Esophagus squamous epithelium (tissue), 5 donors: ENCODE measurements at places on chromosomes 6 and 20.

- no peaks in the 10 kb centered on the region for H3K27me3 ChIP-seq
- no peak for DNase-seq
- no peak overlapping the region for H3K4me3 ChIP-seq
- H3K36me3 ChIP-seq, result no peaks in the 10 kb centered on the region
- no peak overlapping the region for H3K27ac ChIP-seq
These were observed 50.8 kb upstream of the ADGRF5 start for GRCh38 chr6:46972531-46972930.

- DNase-seq, result peak; percentile 14
- peak within 1 kb of the TSS; percentile 33 for H3K4me3 ChIP-seq
- H3K4me1 ChIP-seq, result peaks cover 11% of the 10 kb centered on the region
- H3K27me3 ChIP-seq, result no peaks in the 10 kb centered on the region
- no peaks in the 10 kb centered on the region for H3K36me3 ChIP-seq
These were observed at the start of gene MYBL2 for GRCh38 chr20:43666376-43667328. Gene MYBL2, plus strand, starts transcription at chr20:43667114. Its CDS starts 170 bp downstream, at chr20:43667284.

GRCh38 chr20:36308986-36309385, 2.8 kb downstream of the DLGAP4 start:
- H3K27ac ChIP-seq, result no peak overlapping the region
- DNase-seq, result no peak
- peaks cover 19% of the 10 kb centered on the region for H3K4me1 ChIP-seq
- no peak overlapping the region for H3K4me3 ChIP-seq

DNA sequence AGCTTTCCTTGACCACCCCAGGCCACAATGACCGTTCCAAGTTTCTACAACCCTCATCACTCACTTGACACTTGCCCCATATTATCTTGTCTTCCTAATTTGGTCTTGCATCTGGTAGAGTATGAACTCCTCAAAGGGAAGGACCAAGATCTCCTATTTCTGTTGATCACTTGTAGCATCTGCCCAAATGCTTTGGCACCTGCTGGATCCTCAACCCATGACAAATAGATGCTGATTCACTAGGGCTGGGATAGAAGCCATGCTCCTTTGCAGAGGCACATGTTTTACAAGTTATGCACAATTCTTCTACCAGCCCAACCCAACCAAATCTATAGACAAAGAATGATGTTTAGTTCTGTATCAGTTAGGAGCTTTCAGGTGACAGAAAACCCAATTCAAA, 110.7 kb downstream of the UNC5CL start:
- H3K27me3 ChIP-seq, result no peaks in the 10 kb centered on the region
- H3K36me3 ChIP-seq, result no peaks in the 10 kb centered on the region
- H3K27ac ChIP-seq, result no peak overlapping the region
- H3K4me1 ChIP-seq, result no peaks in the 10 kb centered on the region
- DNase-seq, result no peak
- no peak overlapping the region for H3K4me3 ChIP-seq

DNA sequence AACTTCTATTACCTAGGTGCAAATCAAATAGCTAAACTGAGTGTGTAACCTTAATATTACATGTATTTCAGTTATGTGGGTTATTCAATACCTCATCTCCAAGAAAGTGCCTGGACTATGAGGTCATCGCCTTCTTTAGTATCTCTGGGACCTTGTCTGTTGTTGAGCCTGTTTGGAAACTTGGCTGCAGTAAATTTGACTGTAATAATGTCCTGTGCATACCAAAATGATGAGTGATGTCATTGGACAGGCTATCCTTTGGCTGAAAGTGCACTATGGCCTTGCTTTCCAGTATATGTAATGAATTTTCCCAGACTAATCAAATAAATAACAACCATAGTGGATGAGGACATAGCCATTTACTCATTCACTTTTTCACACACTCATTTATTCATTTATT, 455.1 kb downstream of the ADGRB3 start:
- H3K36me3 ChIP-seq, result no peaks in the 10 kb centered on the region
- no peak overlapping the region for H3K27ac ChIP-seq
- no peaks in the 10 kb centered on the region for H3K27me3 ChIP-seq

GRCh38 chr6:162538643-162539064, 188.9 kb downstream of the PRKN start:
- no peaks in the 10 kb centered on the region for H3K36me3 ChIP-seq
- no peak overlapping the region for H3K4me3 ChIP-seq
- no peaks in the 10 kb centered on the region for H3K27me3 ChIP-seq
- no peak overlapping the region for H3K27ac ChIP-seq

GRCh38 chr6:47134476-47135189, 92.5 kb upstream of the ADGRF1 start:
- no peaks in the 10 kb centered on the region for H3K36me3 ChIP-seq
- H3K27me3 ChIP-seq, result no peaks in the 10 kb centered on the region
- no peak for DNase-seq
- H3K4me3 ChIP-seq, result no peak overlapping the region
- H3K27ac ChIP-seq, result peak overlapping the region; percentile 76

- DNase-seq, result no peak
- no peak overlapping the region for H3K4me3 ChIP-seq
- H3K27me3 ChIP-seq, result peaks cover 5% of the 10 kb centered on the region
- H3K4me1 ChIP-seq, result peaks cover 33% of the 10 kb centered on the region
- no peaks in the 10 kb centered on the region for H3K36me3 ChIP-seq
- no peak overlapping the region for H3K27ac ChIP-seq
These were observed 3.7 kb upstream of the SIRPA start for GRCh38 chr20:1891263-1892118.

GRCh38 chr20:50405235-50405914, 104.8 kb upstream of the PTPN1 start:
- no peaks in the 10 kb centered on the region for H3K36me3 ChIP-seq
- H3K27me3 ChIP-seq, result no peaks in the 10 kb centered on the region
- DNase-seq, result no peak
- H3K4me1 ChIP-seq, result peaks cover 20% of the 10 kb centered on the region

DNA sequence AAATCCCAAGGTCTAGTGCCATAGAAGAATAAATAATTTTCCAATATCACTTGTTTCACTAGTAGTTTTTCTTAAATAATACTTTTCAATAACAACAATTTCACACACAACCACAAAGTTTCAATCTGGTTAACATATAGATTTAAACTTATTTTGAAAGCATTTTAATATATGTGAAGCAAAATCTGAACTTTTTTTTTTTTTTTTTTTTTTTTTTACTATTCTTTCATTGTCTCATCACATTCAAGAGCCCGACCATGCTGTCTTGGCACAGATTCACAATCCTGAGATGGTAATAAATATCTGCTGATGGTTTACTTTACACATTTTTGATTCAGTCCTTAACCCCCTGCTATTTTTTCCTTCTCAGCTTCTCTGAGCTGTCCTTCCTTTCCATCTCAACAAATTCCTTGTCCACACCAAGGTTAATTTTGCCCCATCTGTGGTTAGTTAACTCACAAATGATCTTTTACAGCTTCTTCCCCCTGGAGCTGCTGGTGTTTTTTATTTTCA, 262.8 kb downstream of the TMEM242 start:
- DNase-seq, result no peak
- peaks cover 8% of the 10 kb centered on the region for H3K36me3 ChIP-seq
- H3K27me3 ChIP-seq, result no peaks in the 10 kb centered on the region
- no peak overlapping the region for H3K27ac ChIP-seq
- no peak overlapping the region for H3K4me3 ChIP-seq

DNA sequence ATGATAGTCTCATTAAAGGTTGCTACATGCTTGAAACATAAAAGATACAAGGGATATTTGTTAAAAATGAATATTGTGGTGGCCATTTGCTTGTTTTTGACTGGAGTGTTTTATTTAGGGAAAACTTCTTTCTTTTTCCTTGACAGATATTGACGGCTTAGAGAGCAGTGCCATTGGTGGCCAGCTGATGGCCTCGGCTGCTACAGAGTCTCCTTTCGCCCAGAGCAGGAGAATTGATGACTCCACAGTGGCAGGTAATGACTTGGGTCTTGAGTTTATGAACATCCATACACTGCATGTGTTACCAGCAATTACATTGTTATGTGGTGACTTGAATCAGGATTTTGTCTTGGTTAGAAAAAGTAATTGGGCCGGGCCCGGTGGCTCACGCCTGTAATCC, 67.5 kb upstream of the PBOV1 start:
- no peaks in the 10 kb centered on the region for H3K36me3 ChIP-seq
- H3K4me3 ChIP-seq, result no peak overlapping the region
- no peak for DNase-seq

GRCh38 chr6:4472969-4473642, 303.1 kb upstream of the CDYL start:
- no peak overlapping the region for H3K27ac ChIP-seq
- DNase-seq, result no peak
- no peak overlapping the region for H3K4me3 ChIP-seq
- no peaks in the 10 kb centered on the region for H3K4me1 ChIP-seq
- H3K27me3 ChIP-seq, result no peaks in the 10 kb centered on the region

- no peak for DNase-seq
- H3K27ac ChIP-seq, result no peak overlapping the region
- peaks cover 10% of the 10 kb centered on the region for H3K4me1 ChIP-seq
- H3K27me3 ChIP-seq, result no peaks in the 10 kb centered on the region
These were observed 3.1 kb upstream of the TLDC2 start for GRCh38 chr20:36872852-36873251.

GRCh38 chr6:147371325-147371724, 137.2 kb upstream of the SAMD5 start:
- peaks cover 30% of the 10 kb centered on the region for H3K36me3 ChIP-seq
- no peaks in the 10 kb centered on the region for H3K4me1 ChIP-seq
- H3K27me3 ChIP-seq, result no peaks in the 10 kb centered on the region
- H3K27ac ChIP-seq, result no peak overlapping the region
- no peak for DNase-seq
- no peak overlapping the region for H3K4me3 ChIP-seq

DNA sequence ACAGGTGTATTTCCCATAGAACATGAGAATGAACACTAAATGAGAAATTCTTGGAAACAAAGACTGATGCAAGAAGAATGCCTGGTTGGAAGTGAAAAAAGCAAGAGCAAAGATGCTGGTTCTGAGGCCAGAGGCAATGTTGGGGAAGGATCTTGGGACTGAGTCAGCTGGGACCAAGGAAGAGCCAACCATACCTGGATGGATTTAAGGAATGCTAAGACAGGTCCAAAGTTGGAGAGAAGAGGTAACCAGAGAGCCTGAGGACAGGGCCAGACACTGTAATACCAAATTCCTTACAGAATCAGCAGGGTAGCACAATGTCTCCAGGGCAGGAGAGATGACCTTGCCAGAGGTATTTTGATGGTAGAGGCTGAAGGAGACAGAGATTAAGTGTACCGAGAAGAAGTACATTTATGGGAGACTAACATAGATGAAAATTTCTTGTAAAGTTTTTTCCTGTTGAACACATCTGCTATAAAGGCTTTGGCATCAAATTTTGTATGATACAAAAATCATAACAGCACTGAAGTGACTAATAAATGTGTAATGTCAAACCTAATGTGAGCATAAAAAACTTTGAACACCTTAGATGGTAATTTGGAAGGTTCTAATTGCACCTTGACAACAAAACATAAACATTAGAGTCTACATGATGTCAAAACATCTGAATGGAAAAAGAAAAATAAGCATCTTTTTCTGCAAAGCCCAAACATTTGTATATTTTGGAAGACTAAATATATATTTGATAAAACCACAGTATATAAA, 221.7 kb upstream of the MARCKS start:
- H3K4me3 ChIP-seq, result no peak overlapping the region
- H3K27me3 ChIP-seq, result no peaks in the 10 kb centered on the region
- H3K36me3 ChIP-seq, result no peaks in the 10 kb centered on the region
- DNase-seq, result no peak
- H3K27ac ChIP-seq, result peak overlapping the region; percentile 66

- no peaks in the 10 kb centered on the region for H3K36me3 ChIP-seq
- DNase-seq, result no peak
- H3K27me3 ChIP-seq, result no peaks in the 10 kb centered on the region
- no peaks in the 10 kb centered on the region for H3K4me1 ChIP-seq
These were observed 162.0 kb downstream of the BTBD9 start for GRCh38 chr6:38477680-38478260.

DNA sequence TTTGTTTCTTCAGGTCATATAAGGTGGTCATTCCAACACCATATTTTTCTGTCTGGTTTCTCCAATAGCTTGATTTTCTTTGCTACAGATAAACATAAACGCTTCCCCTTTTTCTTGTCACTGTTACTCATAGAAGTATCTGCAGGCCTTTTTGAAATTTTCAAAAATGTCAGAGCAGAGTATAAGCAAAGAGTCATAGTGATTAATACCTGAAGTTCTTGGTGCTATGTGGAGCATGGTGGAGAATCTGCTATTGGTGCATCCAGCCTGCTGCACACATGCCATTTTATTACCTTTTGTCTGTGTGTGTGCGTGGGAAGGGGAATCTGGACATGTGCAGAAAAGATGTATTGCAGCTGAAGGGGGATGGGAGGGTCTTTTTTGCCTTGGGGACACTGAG, 19.7 kb downstream of the STX11 start:
- H3K4me1 ChIP-seq, result no peaks in the 10 kb centered on the region
- no peak for DNase-seq
- H3K27me3 ChIP-seq, result no peaks in the 10 kb centered on the region
- H3K4me3 ChIP-seq, result no peak overlapping the region
- H3K36me3 ChIP-seq, result no peaks in the 10 kb centered on the region

DNA sequence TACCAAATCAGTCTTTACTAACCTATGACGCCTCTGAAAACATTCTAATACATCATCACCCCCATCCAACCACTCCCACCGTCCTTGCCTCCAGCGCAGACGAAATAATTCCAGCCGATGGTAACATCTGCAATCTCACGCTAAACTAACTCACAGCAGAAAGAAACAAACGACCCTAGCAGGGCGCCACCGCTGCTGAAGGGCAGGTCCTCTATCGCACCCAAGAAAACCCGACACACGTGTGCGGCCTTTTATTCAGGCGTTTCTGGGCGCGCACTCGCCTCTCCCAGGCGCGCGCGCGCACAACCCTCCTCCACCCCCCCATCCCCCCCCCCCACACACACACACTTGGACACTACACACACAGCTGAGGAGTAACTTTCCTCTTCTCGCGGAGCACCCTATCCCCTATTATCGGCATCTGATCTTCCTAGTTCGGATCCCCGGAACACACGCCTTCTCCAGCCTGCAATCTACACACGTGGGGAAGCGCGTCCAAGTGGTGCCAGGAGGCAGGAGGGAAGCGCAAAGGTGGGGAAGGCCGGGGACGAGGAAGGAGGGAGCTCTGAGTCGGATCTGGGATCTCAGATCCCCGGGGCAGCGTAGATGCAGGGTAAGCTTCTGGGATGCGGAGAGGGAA, 1.4 kb downstream of the GFOD1 start:
- peak overlapping the region; percentile 92 for H3K4me3 ChIP-seq
- no peaks in the 10 kb centered on the region for H3K27me3 ChIP-seq
- H3K27ac ChIP-seq, result peak overlapping the region; percentile 99
- peaks cover 7% of the 10 kb centered on the region for H3K4me1 ChIP-seq

- no peak for DNase-seq
- H3K27me3 ChIP-seq, result no peaks in the 10 kb centered on the region
- H3K4me3 ChIP-seq, result no peak overlapping the region
- no peaks in the 10 kb centered on the region for H3K36me3 ChIP-seq
- no peak overlapping the region for H3K27ac ChIP-seq
- peaks cover under 1% of the 10 kb centered on the region for H3K4me1 ChIP-seq
These were observed 40.5 kb downstream of the PIM1 start for GRCh38 chr6:37210313-37210968.
